Astrocyte (in vitro differentiated cells and primary cell): ENCODE measurements at places on chromosomes 3 and 15. TPM values are rescaled to one million over a fixed set of nuclear protein-coding genes. Genes with fewer than 3 reads are reported as not detected.

The PTX3 gene
- total RNA-seq, result 3.0 and 4.7 TPM in 2 replicates

The WNT7A gene
- 0.46 and 1.7 TPM in 2 replicates for total RNA-seq

DNA sequence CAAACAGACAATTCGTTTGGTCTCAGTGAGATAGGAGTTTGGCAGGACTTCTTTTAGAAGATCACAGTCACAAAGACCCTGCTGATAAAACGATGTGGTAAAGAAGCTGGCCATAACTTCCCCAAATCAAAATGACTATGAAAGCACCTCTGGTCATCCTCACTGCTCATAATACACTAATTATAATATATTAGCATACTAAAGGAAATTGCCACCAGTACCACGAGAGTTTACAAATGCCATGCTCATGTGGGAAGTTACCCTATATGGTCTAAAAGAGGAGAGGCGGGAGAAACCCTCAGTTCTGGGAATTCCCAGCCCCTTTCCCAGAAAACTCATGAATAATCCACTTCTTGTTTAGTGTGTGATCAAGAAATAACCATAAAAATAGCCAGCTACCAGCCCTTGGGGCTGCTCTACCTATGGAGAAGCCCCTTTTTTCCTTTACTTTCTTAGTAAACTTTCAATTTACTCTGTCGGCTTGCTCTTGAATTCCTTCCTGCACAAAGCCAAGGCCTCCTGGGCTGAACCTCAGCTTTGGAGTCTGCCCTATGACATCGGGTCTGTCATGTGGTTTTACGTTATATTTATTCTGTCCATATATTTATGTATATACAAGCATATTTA, 115.8 kb upstream of the IGSF10 start:
- no peak overlapping the region for H3K4me3 ChIP-seq
- H3K27ac ChIP-seq, result no peak overlapping the region
- no peaks in the 10 kb centered on the region for H3K36me3 ChIP-seq
- no peaks in the 10 kb centered on the region for H3K27me3 ChIP-seq
- DNase-seq, result no peak

GRCh38 chr3:23459889-23460546, 256.9 kb downstream of the UBE2E2 start:
- no peak overlapping the region for H3K4me3 ChIP-seq
- H3K27ac ChIP-seq, result no peak overlapping the region
- no peaks in the 10 kb centered on the region for H3K36me3 ChIP-seq
- no peaks in the 10 kb centered on the region for H3K27me3 ChIP-seq
- no peak for DNase-seq

The EPM2AIP1 gene
- 16.5 and 17.4 TPM in 2 replicates for total RNA-seq

DNA sequence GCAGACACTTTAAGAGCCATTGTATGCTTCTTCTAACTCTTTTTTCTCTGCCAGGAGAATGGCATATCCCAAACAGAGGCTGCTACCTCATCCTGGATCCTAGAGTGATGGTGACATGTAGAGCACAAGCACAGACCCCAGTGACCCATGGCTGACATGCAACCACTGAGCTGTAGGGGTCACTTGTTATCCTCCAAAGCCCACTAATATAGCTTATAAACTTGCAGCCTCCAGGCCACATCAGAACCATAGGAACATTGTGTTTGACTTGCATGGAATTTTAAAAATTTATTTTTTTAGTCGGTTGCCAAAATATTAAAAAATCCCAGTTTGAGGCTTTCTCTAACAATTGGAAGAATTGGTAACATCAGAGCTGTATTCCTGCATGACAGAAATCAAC, 283.0 kb upstream of the WNT5A start:
- no peak overlapping the region for H3K4me3 ChIP-seq
- H3K4me1 ChIP-seq, result no peaks in the 10 kb centered on the region
- DNase-seq, result no peak
- H3K27me3 ChIP-seq, result peaks cover 5% of the 10 kb centered on the region
- no peaks in the 10 kb centered on the region for H3K36me3 ChIP-seq

- H3K4me3 ChIP-seq, result no peak overlapping the region
- H3K27me3 ChIP-seq, result no peaks in the 10 kb centered on the region
- peaks cover 12% of the 10 kb centered on the region for H3K4me1 ChIP-seq
- H3K36me3 ChIP-seq, result no peaks in the 10 kb centered on the region
These were observed 36.3 kb downstream of the CDC25A start for GRCh38 chr3:48151807-48152427.

GRCh38 chr3:101466465-101467309, 46.3 kb downstream of the SENP7 start:
- H3K4me1 ChIP-seq, result no peaks in the 10 kb centered on the region
- H3K27ac ChIP-seq, result no peak overlapping the region
- H3K27me3 ChIP-seq, result no peaks in the 10 kb centered on the region
- DNase-seq, result no peak
- no peak overlapping the region for H3K4me3 ChIP-seq
- H3K36me3 ChIP-seq, result no peaks in the 10 kb centered on the region

- no peaks in the 10 kb centered on the region for H3K36me3 ChIP-seq
- H3K27me3 ChIP-seq, result no peaks in the 10 kb centered on the region
- H3K27ac ChIP-seq, result no peak overlapping the region
- no peak for DNase-seq
- H3K4me3 ChIP-seq, result no peak overlapping the region
These were observed 90.4 kb upstream of the ROPN1 start for GRCh38 chr3:124082343-124082742.

GRCh38 chr15:71333839-71334238, 218.6 kb downstream of the THSD4 start:
- DNase-seq, result peak; percentile 73
- H3K4me3 ChIP-seq, result no peak overlapping the region
- H3K27me3 ChIP-seq, result no peaks in the 10 kb centered on the region
- no peaks in the 10 kb centered on the region for H3K36me3 ChIP-seq
- peaks cover 33% of the 10 kb centered on the region for H3K4me1 ChIP-seq
- peak overlapping the region; percentile 21 for H3K27ac ChIP-seq

The MAP1A gene
- 138 and 142 TPM in 2 replicates for total RNA-seq

The PIK3CB gene
- 20.3 and 24.8 TPM in 2 replicates for total RNA-seq

The TMCO5A gene
- total RNA-seq, result not detected in 2 replicates

The SENP7 gene
- 10.7 and 10.8 TPM in 2 replicates for total RNA-seq

- no peaks in the 10 kb centered on the region for H3K27me3 ChIP-seq
- DNase-seq, result no peak
- no peaks in the 10 kb centered on the region for H3K36me3 ChIP-seq
- no peaks in the 10 kb centered on the region for H3K4me1 ChIP-seq
- no peak overlapping the region for H3K4me3 ChIP-seq
These were observed 27.1 kb upstream of the GABRG3 start for GRCh38 chr15:26943866-26944265.

GRCh38 chr3:183372911-183373310, 55.5 kb downstream of the MCF2L2 start:
- no peaks in the 10 kb centered on the region for H3K27me3 ChIP-seq
- no peak overlapping the region for H3K27ac ChIP-seq
- peaks cover 15% of the 10 kb centered on the region for H3K4me1 ChIP-seq
- no peak overlapping the region for H3K4me3 ChIP-seq
- H3K36me3 ChIP-seq, result no peaks in the 10 kb centered on the region
- no peak for DNase-seq

The SLC6A11 gene
- 0.34 and 0.36 TPM in 2 replicates for total RNA-seq

GRCh38 chr15:41483519-41483918, 10.2 kb upstream of the ITPKA start:
- no peak overlapping the region for H3K27ac ChIP-seq
- H3K27me3 ChIP-seq, result no peaks in the 10 kb centered on the region
- no peak overlapping the region for H3K4me3 ChIP-seq
- DNase-seq, result no peak
- H3K36me3 ChIP-seq, result peaks cover 28% of the 10 kb centered on the region
- H3K4me1 ChIP-seq, result no peaks in the 10 kb centered on the region

DNA sequence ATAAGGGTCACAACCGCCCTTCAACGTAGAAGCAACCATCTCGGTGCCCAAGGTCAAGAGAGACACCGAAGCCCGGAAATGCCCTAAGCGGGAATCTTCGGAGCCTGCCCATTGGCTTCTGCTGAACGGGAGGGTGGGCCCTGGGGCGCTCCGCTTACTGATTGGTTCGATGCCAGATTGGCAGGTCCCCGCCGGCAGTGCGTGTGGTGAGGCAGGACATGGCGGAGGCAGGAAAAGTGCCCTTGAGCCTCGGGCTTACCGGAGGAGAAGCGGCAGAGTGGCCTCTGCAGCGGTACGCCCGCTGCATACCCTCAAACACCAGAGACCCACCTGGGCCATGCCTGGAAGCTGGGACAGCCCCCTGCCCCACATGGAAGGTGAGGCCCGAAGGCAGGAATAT, at the start of gene REC114:
Gene REC114, plus strand, starts transcription at position 197 of the 400 bp plus-strand sequence. Its CDS starts 22 bp downstream, at position 219.
- no peak within 1 kb of the TSS for H3K4me3 ChIP-seq
- no peaks in the 10 kb centered on the region for H3K4me1 ChIP-seq
- H3K36me3 ChIP-seq, result no peaks in the 10 kb centered on the region
- no peak within 1 kb of the TSS for H3K27ac ChIP-seq
- no peak for DNase-seq

- DNase-seq, result no peak
- H3K36me3 ChIP-seq, result peaks cover 34% of the 10 kb centered on the region
- H3K27me3 ChIP-seq, result no peaks in the 10 kb centered on the region
- H3K4me1 ChIP-seq, result no peaks in the 10 kb centered on the region
- no peak overlapping the region for H3K4me3 ChIP-seq
- no peak overlapping the region for H3K27ac ChIP-seq
These were observed 28.7 kb downstream of the TLE3 start for GRCh38 chr15:70068783-70069565.

DNA sequence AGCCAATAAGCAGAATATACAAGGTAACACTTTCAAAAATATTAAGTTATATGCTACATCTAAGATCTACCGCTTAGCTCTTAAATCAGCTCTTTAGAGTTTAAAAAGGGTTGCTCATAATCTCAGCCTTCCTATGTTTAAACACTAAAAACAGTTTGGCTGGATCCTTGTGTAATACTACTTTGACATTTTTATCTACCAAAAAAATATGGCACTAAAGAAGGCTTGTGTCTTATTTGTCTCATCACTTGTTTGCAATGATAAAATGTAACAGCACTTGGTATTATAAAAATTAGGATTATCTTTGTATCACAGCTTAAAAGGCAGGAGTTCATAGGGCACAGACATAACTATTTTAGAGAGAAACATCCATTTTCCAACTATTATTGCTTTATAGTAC, 9.8 kb downstream of the ANKRD28 start:
- no peak for DNase-seq
- H3K27ac ChIP-seq, result no peak overlapping the region
- H3K36me3 ChIP-seq, result peaks cover 17% of the 10 kb centered on the region
- H3K4me1 ChIP-seq, result peaks cover 15% of the 10 kb centered on the region
- no peak overlapping the region for H3K4me3 ChIP-seq

- no peaks in the 10 kb centered on the region for H3K36me3 ChIP-seq
- DNase-seq, result no peak
- no peaks in the 10 kb centered on the region for H3K4me1 ChIP-seq
- no peak overlapping the region for H3K4me3 ChIP-seq
These were observed 101.1 kb downstream of the CPNE4 start for GRCh38 chr3:131933665-131934064.

The PLCD1 gene
- 15.8 and 16.7 TPM in 2 replicates for total RNA-seq

GRCh38 chr3:67657192-67657591, 2.8 kb upstream of the SUCLG2 start:
- H3K27me3 ChIP-seq, result no peaks in the 10 kb centered on the region
- H3K27ac ChIP-seq, result no peak overlapping the region

The ADGRG7 gene
- not detected in 2 replicates for total RNA-seq
